ENCODE measurements at places on chromosomes 1 and 21.

DNA sequence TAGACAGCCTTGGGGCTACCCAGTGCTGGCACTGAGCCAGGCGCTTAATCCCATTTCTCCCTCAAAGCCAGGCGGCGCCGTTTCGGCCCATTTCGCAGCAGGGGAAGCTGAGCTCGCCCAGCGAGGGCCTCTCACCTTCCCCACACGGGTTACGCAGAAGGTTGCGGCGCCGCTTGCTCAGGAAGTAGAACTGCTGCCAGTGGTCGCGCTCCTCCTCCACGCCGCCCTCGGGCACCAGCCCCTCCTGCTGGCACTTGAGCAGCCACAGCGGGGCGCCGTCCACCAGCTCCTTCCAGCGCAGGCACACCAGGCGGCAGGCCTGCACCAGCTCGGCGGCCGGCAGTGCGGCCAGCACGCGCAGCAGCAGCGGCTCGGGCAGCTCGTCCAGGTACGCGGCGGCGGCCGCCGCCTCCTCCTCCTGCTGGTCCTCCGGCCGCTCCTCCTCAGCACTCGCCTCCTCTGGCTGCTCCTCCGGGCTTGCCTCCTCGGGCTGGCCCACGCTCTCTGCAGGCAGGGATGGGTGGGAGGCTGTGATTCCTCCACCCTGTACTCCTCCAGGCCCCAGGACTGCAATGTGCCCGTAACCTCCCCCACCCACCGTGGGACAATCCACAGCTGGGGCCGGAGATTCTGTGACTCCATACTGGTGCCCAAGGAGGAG lies 3.8 kb downstream of the FBXO2 start:
- peak; percentile 57 for DNase-seq

- peak; percentile 26 for DNase-seq
These were observed 170.0 kb downstream of the GRIK3 start for GRCh38 chr1:36864182-36864822.

GRCh38 chr21:36946949-36947356 lies 19.5 kb downstream of the HLCS start:
- no peak for DNase-seq

DNA sequence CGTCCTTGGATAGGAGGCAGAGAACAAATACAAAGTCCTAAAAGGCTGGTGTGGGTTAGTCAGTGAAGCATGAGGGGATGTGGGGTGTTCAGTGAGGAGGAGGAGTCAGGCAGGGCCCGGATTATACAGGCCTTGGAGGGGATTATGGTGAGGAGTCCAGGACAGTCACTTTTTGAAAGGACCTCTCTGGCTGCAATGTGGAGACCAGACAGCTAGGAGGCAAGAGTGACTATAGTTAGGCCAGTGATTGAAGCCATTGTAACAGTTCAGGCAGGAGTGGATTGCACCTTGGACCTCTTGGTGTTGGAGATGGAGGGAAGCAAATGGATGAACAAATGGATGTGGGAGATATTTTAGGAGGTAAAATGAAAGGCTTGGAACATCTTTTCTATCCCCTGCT lies 115.8 kb downstream of the C1orf94 start:
- DNase-seq: no peak

DNA sequence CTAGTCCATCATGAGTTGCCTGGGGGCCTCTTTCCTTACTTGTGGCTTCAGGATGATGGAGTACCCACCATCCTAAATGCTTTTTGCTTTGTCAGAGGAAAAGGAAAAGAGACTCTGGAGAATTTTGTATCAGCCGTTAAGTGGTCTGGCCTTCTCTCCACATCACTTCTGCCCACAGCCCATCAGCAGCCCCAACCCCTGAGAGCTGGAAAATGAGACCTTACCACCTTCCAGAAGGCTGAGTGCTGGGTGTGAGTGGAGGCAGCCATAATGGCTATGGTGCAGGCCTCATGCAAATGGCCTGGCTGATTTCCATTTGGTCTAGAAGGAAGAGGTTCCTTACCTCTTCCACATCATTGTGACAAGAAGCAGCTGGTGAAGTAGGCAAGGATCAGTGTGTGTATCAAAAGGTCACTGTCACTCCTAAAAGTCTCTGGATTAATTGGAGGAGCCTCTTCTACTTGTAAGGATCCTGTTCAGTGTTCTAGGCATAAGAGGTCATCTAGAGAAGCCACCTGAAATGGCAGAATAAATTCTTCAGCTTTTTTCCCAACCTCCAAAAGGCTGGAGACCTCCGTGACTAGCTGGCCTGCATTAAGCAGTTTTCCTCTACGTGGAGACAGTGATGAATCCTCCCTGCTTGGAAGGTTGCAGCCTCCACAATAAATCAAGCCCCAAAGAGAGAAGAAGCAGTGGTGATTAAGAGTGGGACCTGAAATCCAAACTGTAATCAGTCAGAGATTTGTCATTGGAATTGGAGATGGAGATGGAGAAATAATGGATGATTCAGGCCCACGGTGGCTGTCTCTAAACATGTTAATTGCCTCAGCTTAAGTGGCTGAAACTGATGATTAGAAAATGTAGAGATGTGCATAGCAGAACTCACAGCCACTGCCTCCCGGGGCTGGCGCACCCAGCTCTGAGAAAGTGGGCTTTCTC lies 111.5 kb downstream of the CNIH3 start:
- no peak for DNase-seq

DNA sequence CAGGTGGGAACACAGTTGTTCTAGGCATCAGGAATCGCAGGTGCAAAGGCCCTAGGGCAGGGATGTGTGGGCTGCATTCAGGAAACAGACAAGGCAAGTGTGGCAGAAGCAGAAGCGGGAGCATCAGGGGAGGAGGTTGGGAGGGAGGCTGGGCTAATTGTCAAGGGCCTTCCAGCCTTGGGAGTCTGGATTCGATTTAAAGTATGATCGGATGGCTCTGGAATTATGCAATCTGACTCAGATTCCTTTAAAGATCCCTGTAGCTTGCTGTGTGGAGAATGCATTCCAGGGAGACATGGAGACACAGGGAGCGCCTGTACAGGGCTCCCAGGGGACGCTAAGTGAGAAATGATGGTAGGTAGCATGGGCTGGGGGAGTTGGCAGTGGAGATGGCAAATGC lies 86.5 kb downstream of the LACTBL1 start:
- no peak for DNase-seq

DNA sequence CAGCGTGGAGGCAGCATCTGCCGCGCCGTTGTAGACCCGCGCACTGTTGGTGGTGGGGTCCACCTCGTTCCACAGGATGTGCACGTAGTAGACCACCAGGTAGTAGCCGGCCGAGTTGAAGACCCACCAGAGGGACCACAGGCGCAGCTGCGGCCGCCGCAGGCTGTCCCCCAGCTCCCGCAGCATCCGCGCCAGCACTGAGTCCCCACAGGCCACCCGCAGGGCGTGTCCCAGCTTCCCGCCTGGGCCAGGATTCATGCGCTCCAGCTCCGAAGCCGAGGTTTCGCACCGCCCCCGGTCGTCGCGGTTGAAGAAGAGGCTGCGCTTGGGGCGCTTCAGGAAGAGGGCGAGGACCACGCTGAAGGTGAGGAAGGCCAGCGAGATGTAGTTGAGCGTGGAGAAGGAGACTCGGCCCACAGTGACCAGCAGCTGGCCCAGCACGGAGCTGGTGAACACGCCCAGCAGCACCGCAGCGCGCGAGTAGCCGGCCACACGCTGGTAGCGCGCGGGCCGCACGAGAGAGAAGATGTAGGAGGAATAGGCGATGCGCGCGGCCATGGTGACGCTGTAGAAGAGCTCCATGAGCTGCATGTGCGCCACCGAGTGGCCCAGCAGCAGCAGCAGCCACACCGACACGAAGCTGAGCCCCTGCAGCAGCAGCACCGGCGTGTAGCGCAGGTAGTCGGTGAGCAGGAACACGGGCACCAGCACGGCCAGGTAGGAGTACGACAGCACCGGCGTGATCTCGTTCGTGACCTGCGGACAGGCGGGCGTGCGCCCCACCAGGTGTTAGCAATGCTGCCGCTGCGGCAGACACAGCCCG lies 10.6 kb downstream of the SLC19A1 start:
- no peak for DNase-seq

- DNase-seq: no peak
These were observed 80.7 kb downstream of the ATP5PO start for GRCh38 chr21:33834801-33835500.

GRCh38 chr1:6783936-6784559 lies 1.2 kb upstream of the CAMTA1 start:
- no peak for DNase-seq

DNA sequence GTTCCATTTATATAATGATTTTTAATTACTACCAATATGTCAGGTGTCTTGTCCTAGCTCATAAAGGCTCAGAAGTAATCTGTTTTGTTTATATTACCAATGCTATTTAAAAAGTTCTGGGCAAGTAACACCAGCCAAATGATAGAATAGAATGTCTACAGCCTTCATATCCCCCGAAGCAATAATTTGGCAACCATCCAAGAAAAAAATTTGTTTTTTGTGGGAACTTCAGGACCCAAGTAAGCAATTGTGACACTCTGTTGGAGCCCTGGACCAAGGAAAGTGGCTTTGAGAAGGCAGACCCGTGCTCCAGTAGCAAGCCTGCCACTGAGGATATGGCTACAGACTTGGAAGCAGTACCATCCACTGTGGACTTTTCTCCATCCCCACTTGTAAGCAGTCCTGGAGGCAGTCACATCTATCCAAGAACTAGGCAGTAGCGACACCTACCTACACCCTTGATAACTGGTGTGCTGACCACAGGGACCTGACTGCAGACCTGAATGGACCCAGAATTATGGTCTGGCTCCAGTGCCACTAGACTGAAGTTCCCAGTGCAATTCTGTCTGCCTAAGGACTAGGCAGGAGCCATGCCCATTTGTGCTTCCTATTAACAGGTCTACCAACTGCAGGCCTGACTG lies 870.7 kb upstream of the ADGRL2 start:
- DNase-seq: no peak

DNA sequence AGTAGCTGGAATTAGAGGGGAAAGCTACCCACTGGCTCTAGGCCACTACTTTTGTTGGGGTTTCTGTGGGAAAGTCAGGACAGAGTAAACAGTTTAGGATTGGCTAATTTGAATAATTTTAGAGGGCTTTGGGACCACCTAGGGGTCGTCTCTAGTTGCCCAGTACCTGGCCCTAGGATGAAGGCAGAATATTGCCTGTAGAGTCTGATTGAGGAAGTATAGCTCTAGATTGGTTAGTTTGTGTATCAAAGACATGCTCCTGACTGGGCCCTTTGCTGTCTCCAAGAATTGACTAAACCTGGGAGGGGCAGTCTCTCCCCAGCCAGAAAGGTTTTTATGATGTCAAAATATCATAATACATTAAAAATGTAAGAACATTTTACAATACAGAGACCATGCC lies 142.0 kb downstream of the POU2F1 start:
- DNase-seq: no peak

- DNase-seq: no peak
These were observed 117.0 kb downstream of the UBE2U start for GRCh38 chr1:64320470-64320869.

GRCh38 chr21:37483776-37484175 lies 117.2 kb downstream of the DYRK1A start:
- no peak for DNase-seq

- DNase-seq: no peak
These were observed 72.0 kb upstream of the TARDBP start for GRCh38 chr1:10940451-10940804.

- no peak for DNase-seq
These were observed 1.3 kb downstream of the RNF2 start for GRCh38 chr1:185046668-185047067.

DNA sequence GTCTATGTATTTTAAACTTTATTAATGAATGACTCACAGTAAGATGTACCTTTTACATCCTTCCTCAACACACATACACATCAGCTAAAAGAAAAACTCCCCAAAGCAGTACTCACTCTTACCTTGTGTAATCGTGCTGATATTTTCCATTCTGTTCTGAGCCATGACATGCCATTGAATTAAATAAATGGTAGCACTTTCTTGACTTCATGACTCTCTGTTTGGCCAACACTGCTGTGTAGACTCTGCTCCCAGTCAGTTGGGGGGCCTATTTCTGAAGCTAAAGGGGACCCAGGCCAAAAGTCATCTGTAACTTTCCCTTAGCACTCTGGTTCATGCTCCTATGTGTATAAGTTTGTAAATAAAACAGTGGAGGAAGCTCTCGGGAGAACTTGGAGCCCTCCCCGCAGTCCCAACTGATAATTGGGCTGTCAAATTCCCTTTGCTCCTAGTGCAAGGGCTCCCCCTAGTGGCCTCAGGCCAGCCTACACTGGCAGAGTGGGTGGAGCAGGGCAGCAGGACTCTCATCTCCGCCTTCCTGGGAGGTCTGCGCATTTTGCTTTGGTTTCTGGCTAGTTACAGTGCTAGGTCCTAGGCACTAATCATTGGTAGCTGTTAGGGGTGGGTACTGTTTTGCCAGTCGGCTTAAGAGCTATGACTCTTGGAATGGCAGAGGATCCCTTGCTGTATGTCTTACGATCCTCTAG lies 1.7 kb upstream of the FYB2 start:
- DNase-seq: peak; percentile 79

- DNase-seq: no peak
These were observed 126.0 kb downstream of the PRDM2 start for GRCh38 chr1:13826009-13826408.

DNA sequence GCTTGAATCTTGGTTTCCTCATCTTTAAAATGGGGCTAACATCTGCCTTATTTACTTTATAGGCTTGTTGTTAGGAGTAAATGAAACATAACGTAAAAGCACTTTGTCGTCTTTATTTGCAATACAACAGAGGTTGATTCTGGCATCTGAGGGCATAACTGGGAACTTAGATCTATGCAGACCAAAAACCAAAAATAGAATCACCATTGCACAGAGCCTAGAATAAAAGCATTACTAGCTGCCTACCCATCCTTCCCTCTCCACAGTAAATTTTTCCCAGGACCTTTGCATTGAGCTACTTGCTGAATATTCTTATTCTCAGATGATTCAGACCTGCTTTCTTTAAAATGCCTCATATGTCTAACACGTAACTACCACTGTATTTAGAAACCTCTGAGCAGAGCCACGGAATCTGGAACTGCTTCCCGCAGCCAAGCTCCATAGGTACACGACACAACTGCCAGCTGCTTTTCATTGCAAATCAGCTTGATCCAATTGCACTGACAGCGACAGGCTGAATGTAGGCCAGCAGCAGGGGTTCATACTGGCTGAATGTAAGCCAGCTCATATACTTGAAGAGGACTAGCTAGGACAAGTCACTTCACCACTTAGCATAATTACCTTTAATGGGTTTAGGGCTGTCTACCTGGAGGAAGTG lies 33.2 kb upstream of the SERBP1 start:
- DNase-seq: peak; percentile 53

GRCh38 chr1:230827801-230828200 lies 40.5 kb downstream of the C1orf198 start:
- DNase-seq: no peak

DNA sequence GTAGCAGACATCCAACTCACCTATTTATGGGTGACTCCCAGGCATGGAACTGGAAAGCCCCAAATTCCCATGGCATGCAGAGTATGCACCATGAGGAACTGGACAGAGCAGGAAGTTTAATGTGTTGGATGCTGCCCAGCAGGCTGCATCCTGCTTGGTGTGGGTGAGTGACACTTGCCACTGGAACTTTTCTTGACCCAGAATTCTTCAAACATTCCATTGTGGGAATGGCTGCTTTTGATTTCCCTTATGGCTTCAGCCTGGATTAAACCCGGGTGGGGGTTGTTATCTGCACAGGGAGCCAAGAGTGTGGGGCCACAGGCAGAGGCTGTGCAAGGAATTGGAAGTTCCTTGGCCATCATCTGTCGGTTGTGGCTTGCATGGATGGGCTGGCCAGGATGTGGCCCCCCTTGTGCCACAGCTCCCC lies 26.9 kb upstream of the BACE2 start:
- no peak for DNase-seq

Measured in NCI-H1436 (cell line).